Upper lobe of left lung (tissue), 6 donors: ENCODE measurements at places on chromosomes 4 and X. TPM values are rescaled to one million over a fixed set of nuclear protein-coding genes. Genes with fewer than 3 reads are reported as not detected.

Gene MAGEB2
- total RNA-seq: not detected

Gene UGT2B10
- total RNA-seq: 0.17 TPM

Gene SMARCA1
- total RNA-seq: 18.3 TPM

Gene PF4V1
- not detected for total RNA-seq

GRCh38 chr4:127788517-127788916, 6.4 kb downstream of the HSPA4L start:
- H3K27ac ChIP-seq: no peak overlapping the region
- H3K4me1 ChIP-seq: no peaks in the 10 kb centered on the region
- no peaks in the 10 kb centered on the region for H3K27me3 ChIP-seq
- H3K36me3 ChIP-seq: no peaks in the 10 kb centered on the region
- DNase-seq: no peak

GRCh38 chr4:70704931-70705182, 16.5 kb downstream of the UTP3 start:
- H3K4me3 ChIP-seq: peak overlapping the region; percentile 80
- no peak for DNase-seq
- H3K36me3 ChIP-seq: no peaks in the 10 kb centered on the region
- peaks cover 14% of the 10 kb centered on the region for H3K4me1 ChIP-seq

- DNase-seq: no peak
- H3K27ac ChIP-seq: no peak overlapping the region
- H3K27me3 ChIP-seq: no peaks in the 10 kb centered on the region
- H3K4me3 ChIP-seq: no peak overlapping the region
- peaks cover 4% of the 10 kb centered on the region for H3K4me1 ChIP-seq
Observed at GRCh38 chr4:67550451-67550850, 5.1 kb upstream of the CENPC start.

GRCh38 chr4:40967550-40967949, 217.8 kb downstream of the NSUN7 start:
- no peak for DNase-seq
- H3K4me1 ChIP-seq: peaks cover 6% of the 10 kb centered on the region
- no peak overlapping the region for H3K27ac ChIP-seq
- H3K4me3 ChIP-seq: no peak overlapping the region
- H3K36me3 ChIP-seq: no peaks in the 10 kb centered on the region

DNA sequence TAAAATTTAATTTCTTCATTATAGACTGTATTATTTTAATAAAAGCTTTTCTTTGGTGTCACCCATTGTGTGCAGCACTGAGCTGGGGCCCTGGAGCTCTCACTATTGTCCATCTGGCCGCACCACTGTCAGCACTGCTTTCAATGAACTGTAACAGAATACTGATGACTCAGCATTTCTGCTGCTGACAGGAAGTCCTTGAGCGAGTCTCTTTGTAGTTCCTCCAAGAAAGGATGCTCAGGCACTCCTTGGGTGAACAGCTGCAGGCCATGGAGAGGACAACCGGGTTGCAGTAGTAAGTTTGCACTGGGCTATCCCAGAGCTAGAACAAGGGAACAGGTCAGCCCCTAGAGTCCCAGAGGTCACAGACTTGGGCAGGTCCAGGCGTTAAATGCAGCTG, 81.6 kb downstream of the SORBS2 start:
- no peaks in the 10 kb centered on the region for H3K36me3 ChIP-seq
- H3K27ac ChIP-seq: no peak overlapping the region
- H3K27me3 ChIP-seq: no peaks in the 10 kb centered on the region
- peaks cover 6% of the 10 kb centered on the region for H3K4me1 ChIP-seq
- no peak overlapping the region for H3K4me3 ChIP-seq
- no peak for DNase-seq

DNA sequence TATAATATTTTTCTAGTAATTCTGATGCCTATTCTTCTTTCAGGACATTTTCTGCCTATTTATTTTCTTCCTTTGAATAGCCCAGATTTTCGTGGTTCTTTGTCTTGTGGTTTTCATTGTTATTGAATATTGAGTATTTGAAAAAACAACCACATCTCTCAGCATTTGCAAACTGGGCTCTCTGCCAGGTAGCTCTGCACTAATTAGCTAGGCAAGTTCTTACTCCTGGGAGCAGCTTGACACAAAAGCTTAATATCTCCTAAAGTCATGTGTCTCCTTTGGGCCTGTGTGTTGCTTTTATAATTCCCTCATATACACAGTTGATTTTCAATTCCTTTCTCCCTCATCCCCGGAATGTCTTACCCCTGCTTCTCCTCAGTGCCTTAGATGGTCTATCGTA, 413.5 kb upstream of the GRIA3 start:
- no peak overlapping the region for H3K27ac ChIP-seq
- H3K36me3 ChIP-seq: no peaks in the 10 kb centered on the region
- no peaks in the 10 kb centered on the region for H3K27me3 ChIP-seq
- H3K4me3 ChIP-seq: no peak overlapping the region
- no peak for DNase-seq

GRCh38 chrX:153319295-153320046, 2.1 kb downstream of the PNMA6F start:
- H3K27me3 ChIP-seq: no peaks in the 10 kb centered on the region
- H3K4me1 ChIP-seq: no peaks in the 10 kb centered on the region
- no peaks in the 10 kb centered on the region for H3K36me3 ChIP-seq
- H3K4me3 ChIP-seq: no peak overlapping the region
